NCI-H2227 treated with DMSO at 0.1 percent for 48 hours (cell line): ENCODE measurements at places on chromosomes 6 and 20.

DNA sequence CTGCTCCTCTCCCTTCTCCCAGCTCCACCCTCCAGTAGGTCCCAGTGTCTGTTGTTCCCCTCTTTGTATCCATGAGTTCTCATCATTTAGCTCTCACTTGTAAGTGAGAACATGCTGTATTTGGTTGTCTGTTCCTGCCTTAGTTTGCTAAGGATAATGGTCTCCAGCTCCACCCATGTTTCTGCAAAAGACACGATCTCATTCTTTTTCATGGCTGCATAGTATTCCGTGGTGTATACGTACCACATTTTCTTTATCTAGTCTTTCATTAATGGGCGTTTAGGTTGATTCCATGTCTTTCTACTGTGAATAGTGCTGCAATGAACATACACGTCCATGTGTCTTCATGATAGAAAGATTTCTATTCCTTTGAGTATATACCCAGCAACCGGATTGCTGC is 136.6 kb downstream of the MYLK4 start:
- DNase-seq, result no peak

DNA sequence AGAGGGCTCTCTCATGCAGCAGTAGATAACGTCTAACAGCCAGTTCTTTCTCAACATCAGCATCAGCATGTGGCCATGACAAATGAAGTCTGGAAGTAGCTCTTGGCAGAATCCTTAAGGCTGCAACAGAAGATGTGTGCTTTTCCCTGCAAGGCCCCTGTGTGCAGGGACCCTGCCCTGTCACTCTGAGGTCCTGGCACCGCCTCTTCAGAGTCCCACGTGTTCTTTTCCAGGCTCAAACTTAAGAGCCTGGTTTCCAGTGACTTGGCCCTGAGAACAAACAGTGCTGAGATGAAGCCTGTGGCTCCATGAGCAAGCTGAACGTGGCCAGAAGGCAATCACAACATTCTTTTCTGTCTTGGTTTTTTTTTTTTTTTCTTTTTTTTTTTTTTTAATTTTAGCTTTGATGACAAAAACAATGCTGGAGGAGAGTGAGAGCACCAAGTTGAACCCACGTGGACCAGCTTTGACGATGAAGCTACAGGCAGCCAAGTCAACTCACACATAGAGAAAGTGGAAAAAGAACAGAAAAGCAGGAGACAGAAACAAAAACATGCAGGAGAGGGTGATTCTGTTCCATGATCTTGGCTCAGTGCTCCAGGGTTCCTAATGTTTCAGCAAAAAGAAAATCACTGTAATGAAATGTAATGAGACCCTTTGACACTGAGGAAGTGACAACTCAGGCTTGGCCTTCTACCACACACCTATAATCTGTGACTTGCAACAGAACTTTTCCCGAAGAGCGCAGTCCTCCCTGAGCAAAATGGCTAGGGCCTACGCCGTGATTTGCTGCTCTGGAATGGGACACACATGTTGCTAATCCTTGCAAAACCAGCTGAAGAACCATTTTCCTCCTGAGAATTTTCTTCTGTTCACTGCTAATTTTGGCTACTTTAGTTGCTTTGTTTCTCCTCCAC is 86.1 kb downstream of the FOXC1 start:
- no peak for DNase-seq

- no peak for DNase-seq
These were observed 133.7 kb downstream of the MYO6 start for GRCh38 chr6:75882734-75883133.

DNA sequence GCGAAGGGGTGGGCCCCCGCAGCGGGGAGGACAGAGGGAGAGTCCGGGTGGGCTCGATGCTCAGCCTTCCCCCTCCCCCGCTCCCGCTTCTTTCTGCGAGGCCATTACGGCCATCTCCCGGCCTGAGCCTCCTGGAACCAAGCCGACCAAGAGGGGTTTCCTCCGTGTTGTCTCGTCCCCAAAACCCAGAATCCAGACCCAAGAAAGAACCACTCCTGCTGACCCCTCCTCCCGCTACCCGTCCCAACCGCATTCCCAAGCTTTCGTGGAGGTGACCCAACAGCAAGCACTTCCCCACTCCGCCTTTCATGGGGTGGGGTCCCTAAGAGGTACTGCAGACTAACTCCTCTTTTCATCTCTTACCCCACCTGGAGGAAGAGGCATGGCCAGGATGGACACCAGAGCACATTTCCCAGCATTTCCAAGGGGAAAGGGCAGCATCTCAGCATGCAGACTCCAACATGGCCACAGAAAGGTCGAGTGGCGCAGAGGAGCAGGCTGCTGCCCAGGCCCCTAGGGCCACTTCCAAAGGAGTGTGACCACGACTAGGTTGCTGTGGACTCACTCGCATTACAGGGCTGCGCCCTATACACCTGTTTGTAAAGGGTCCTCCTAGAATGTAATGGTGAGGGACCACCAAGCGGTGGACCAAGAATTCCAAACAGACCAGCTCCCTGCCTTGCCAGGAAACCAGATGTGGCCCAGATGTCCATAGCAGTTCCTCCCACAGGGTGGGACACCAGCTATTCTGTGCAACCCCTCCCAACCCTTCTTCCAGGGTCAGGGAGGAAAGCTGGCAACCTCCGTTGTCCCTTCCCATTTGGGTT is 53.4 kb downstream of the MRPL14 start:
- DNase-seq, result no peak

- DNase-seq, result no peak
These were observed 18.3 kb upstream of the FOXP4 start for GRCh38 chr6:41527721-41528408.

DNA sequence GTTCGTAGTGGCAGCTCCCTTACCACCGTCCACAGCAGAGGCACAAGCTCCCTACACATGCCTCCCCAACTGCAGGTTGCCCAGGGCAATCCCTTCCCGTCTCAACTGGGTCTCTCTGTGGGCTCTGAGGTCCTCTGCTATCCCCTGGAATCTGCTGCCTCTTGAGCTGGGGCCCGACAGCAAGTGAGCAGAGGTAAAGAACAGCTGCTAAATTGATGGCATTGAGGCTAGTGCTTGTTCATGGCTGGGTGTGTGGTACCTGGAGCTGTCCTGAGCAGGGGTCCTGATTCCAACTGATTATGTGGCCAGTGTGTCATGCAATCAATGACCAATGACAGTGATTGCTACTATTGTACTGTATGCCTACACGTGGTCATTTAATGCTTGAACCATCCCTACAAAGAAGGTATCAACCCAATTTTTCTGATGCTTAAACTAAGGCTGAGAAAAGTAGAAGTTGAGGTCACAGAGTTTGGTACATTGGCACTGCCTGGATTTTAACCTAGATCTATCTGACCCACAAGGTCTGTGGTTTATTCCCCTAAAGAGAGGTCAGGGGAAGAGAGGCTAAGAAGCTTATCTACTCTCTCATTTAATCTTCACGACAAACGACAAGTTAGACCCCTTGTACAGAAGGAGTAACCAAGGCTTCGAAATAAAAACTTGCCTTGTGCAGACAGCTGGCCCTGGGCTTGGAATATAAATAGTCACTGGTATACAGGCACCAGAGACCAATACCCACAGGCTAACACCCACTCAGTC is 41.1 kb downstream of the HNF4A start:
- DNase-seq, result no peak

- no peak for DNase-seq
These were observed 129.9 kb downstream of the SMAP1 start for GRCh38 chr6:70797625-70798024.
